ENCODE measurements at places on chromosomes 1 and 21. TPM values are rescaled to one million over a fixed set of nuclear protein-coding genes. Genes with fewer than 3 reads are reported as not detected.

DNA sequence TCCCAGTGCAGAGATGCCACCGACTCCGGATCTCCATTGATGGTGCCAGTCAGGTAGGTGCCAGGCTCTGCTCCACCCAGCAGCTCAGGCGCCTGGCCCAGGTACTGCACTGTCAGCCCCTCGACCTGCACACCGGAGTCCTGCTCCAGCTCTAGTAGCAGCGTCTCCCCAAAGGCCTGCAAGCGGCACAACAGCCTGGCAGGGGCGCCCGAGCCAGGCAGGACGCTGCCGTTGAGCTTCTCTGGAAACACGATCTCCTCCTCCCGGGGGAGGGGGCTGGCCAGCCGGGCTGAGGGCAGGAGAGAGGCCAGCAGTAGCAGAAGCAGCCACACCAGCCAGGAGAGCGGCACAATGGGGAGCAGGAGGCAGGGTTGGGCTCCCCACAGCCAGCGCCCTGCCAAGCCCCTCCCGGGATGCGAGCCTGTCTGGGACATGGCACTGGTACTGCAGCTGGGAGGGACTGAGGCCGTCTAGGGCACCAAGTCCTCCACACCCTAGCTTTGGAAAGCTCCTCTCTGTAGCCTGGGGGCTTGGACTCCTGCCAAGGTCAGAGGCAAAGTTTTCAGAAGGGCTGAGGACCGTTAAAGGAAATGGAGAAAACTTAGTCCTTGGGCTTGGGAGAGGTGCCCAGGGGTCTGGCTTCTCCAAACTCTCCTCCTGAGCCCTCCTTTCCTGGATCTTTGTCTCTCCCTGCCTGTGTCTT, 509 bp downstream of the ADAMTS4 start:
- no peaks in the 10 kb centered on the region for H3K27me3 ChIP-seq
- no peak for DNase-seq
- no peak overlapping the region for H3K27ac ChIP-seq

DNA sequence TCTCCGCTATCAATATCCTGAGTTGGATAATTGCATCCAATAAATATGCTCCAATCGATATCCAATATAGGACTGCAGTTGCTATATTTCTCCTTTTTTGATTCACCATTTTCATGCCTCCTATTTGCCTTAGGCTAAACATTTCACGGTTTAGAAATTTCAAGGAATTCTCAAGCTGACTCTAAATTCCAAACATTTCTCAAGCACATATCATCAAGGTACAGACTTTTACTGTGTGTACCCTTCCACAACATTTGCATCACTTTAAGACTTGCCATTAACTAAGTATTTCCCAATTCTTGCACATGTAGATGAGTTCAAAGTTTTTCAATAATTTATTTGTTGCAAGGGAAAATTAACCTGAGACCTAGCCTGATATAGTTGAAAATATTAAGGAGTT, 795.2 kb upstream of the TMPRSS15 start:
- H3K36me3 ChIP-seq, result 0 out of 2 replicates have a peak, but pooled peaks cover 3% of the 10 kb centered on the region
- no peak overlapping the region for H3K27ac ChIP-seq
- DNase-seq, result no peak
- H3K4me1 ChIP-seq, result no peaks in the 10 kb centered on the region

DNA sequence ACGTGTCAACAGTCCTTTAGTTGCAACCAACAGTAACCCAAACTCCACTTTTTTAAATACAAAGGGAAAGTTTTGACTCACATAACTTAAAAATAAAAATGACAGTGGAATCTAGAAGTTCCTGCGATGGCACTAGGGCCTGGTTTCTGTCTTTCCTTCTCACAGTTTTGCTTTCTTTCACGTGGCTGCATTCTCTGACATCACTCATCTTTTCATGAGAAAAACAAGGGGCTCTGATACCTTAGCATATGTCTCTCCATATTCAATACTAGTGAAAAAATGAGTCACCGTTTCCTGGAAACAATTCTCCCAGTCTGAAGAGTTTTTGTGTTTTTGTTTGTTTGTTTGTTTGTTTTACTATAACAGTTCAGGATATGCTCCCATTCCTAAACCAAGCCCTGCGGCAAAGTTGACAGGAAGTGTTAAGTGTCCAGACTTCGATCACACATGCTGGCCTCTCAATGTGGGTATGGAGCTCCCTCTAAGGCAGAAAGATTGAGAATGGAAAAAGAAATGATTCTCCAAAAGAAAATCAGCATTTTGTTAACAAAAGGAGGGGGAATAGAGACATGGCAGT, 483.3 kb downstream of the TTLL7 start:
- H3K4me3 ChIP-seq, result no peak overlapping the region
- no peaks in the 10 kb centered on the region for H3K36me3 ChIP-seq

GRCh38 chr1:53367503-53368313, 39.8 kb upstream of the LRP8 start:
- H3K4me1 ChIP-seq, result no peaks in the 10 kb centered on the region
- H3K36me3 ChIP-seq, result no peaks in the 10 kb centered on the region
- H3K27ac ChIP-seq, result no peak overlapping the region
- DNase-seq, result peak; percentile 37
- no peak overlapping the region for H3K4me3 ChIP-seq
- no peaks in the 10 kb centered on the region for H3K27me3 ChIP-seq

GRCh38 chr1:70720109-70720508, 309.0 kb downstream of the CTH start:
- no peak for DNase-seq
- H3K27me3 ChIP-seq, result no peaks in the 10 kb centered on the region
- H3K27ac ChIP-seq, result no peak overlapping the region
- H3K36me3 ChIP-seq, result no peaks in the 10 kb centered on the region

- H3K4me1 ChIP-seq, result peaks cover 10% of the 10 kb centered on the region
- H3K27ac ChIP-seq, result no peak overlapping the region
- H3K36me3 ChIP-seq, result no peaks in the 10 kb centered on the region
- H3K27me3 ChIP-seq, result no peaks in the 10 kb centered on the region
- H3K4me3 ChIP-seq, result no peak overlapping the region
- no peak for DNase-seq
Observed at GRCh38 chr1:85240643-85241042, 18.8 kb downstream of the C1orf52 start.

GRCh38 chr21:37744551-37744950, 171.7 kb downstream of the KCNJ6 start:
- H3K4me1 ChIP-seq, result no peaks in the 10 kb centered on the region
- no peak overlapping the region for H3K27ac ChIP-seq
- H3K27me3 ChIP-seq, result peaks cover 11% of the 10 kb centered on the region
- no peaks in the 10 kb centered on the region for H3K36me3 ChIP-seq

DNA sequence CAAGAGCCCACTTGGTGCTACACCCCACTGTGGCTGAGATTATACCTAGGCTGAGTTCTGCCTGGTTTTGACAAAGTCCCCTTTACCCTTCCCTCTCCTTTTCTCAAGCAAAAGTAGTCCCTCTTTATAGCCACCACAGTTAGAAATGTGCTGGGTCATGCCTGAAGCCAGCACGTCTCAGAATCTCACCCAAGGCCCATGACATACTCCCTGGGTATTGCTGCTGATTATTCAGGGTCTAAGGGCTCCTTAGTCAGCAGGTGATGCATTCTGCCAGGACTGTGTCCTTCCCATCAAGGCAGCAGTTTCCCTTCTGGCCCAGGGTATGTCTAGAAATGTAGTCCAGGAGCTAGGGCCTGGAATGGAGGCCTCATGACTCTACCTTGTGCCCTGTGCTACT, 67.3 kb upstream of the COX20 start:
- no peaks in the 10 kb centered on the region for H3K27me3 ChIP-seq
- DNase-seq, result no peak
- no peaks in the 10 kb centered on the region for H3K4me1 ChIP-seq
- no peak overlapping the region for H3K4me3 ChIP-seq

DNA sequence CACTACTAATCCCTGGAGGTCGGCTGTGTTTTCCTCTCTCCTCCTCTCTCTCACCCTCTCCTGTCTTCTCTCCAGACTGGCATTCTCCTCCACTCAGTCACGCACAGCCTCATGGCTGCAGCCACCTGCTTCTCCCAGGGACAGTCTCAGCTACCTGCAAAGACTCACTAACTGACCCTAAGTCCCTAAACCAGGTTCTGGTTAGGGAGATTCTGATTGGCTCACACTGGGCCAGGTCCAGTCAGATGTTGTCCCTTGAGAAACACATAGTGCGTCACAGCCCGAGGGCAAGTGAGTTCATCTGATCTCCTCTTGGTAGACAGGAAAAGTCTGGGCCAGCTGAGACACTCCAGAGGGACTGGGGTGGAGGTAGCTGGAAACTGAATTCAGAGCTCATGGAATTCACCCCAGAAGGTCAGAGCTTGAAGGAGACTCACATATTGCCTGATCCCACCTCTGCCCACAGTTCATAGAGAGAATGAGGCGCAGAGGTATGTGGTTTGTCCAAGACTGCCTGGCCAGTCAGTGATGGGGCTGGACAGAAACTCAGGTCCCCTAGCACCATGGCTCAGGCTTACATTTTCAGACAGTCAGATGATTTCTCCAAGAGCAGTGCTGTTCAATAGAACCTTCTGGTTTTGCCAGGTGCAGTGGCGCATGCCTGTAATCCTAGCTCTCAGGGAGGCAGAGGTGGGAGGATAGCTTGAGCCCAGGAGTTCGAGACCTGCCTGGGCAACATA, 40.4 kb upstream of the RPL11 start:
- no peaks in the 10 kb centered on the region for H3K4me1 ChIP-seq
- H3K4me3 ChIP-seq, result no peak overlapping the region
- no peak overlapping the region for H3K27ac ChIP-seq
- H3K27me3 ChIP-seq, result peaks cover 11% of the 10 kb centered on the region
- no peak for DNase-seq
- H3K36me3 ChIP-seq, result no peaks in the 10 kb centered on the region

GRCh38 chr21:45359451-45360217, 45.3 kb upstream of the COL18A1 start:
- H3K36me3 ChIP-seq, result no peaks in the 10 kb centered on the region
- H3K4me3 ChIP-seq, result no peak overlapping the region
- DNase-seq, result no peak
- H3K27ac ChIP-seq, result no peak overlapping the region

- DNase-seq, result no peak
- H3K36me3 ChIP-seq, result no peaks in the 10 kb centered on the region
- no peak overlapping the region for H3K27ac ChIP-seq
- no peak overlapping the region for H3K4me3 ChIP-seq
- peaks cover 23% of the 10 kb centered on the region for H3K4me1 ChIP-seq
Observed at GRCh38 chr1:8219530-8219929, 98.4 kb upstream of the SLC45A1 start.

GRCh38 chr1:206679738-206680211, 4.9 kb upstream of the MAPKAPK2 start:
- no peak for DNase-seq
- no peaks in the 10 kb centered on the region for H3K27me3 ChIP-seq
- peaks cover 13% of the 10 kb centered on the region for H3K4me1 ChIP-seq
- H3K4me3 ChIP-seq, result no peak overlapping the region
- no peak overlapping the region for H3K27ac ChIP-seq

- no peak overlapping the region for H3K4me3 ChIP-seq
- no peaks in the 10 kb centered on the region for H3K27me3 ChIP-seq
- DNase-seq, result no peak
- peaks cover 37% of the 10 kb centered on the region for H3K4me1 ChIP-seq
Observed at GRCh38 chr1:31668303-31668883, 23.7 kb upstream of the PEF1 start.

- DNase-seq, result no peak
- H3K4me1 ChIP-seq, result no peaks in the 10 kb centered on the region
- H3K27ac ChIP-seq, result no peak overlapping the region
- H3K36me3 ChIP-seq, result no peaks in the 10 kb centered on the region
Observed at GRCh38 chr1:220339581-220339980, 67.3 kb upstream of the RAB3GAP2 start.

- H3K4me3 ChIP-seq, result no peak overlapping the region
- H3K27ac ChIP-seq, result no peak overlapping the region
- H3K4me1 ChIP-seq, result no peaks in the 10 kb centered on the region
- DNase-seq, result no peak
- 0 out of 2 replicates have a peak, but pooled peaks cover 5% of the 10 kb centered on the region for H3K27me3 ChIP-seq
Observed at GRCh38 chr1:246809473-246809872, 85.3 kb downstream of the SCCPDH start.

DNA sequence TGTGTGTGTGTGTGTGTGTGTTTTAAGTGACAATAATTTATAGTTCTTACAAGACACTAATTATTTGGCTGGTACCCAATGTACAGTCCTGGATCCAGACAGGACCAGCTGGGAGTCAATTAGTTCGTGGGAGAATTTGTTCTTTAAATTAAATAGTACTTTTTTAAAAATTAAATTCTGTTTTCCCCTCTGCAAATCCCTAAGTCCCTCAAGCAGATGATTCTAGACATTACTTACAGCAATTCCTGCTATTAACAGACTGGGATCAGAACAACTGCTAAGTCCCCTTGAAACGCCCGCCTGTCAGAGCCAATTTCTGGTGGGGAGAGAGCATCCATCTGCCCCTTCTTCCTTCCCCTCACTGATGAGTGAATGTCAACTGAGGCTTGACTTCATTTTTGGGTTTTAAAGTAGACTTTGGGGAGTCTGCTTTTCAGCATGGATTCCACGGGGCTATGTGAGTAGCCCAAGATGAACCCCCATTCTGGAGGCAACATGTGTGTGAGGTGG, 83.9 kb downstream of the SMYD2 start:
- H3K4me3 ChIP-seq, result no peak overlapping the region
- H3K4me1 ChIP-seq, result no peaks in the 10 kb centered on the region
- H3K27me3 ChIP-seq, result no peaks in the 10 kb centered on the region
- DNase-seq, result no peak
- H3K27ac ChIP-seq, result no peak overlapping the region
- peaks cover 84% of the 10 kb centered on the region for H3K36me3 ChIP-seq

GRCh38 chr1:29636936-29637335, 400.6 kb downstream of the PTPRU start:
- H3K4me1 ChIP-seq, result peaks cover 14% of the 10 kb centered on the region
- no peak overlapping the region for H3K27ac ChIP-seq
- no peaks in the 10 kb centered on the region for H3K36me3 ChIP-seq
- DNase-seq, result peak; percentile 6
- no peak overlapping the region for H3K4me3 ChIP-seq
- no peaks in the 10 kb centered on the region for H3K27me3 ChIP-seq

- no peak overlapping the region for H3K27ac ChIP-seq
- no peak overlapping the region for H3K4me3 ChIP-seq
- no peak for DNase-seq
Observed at GRCh38 chr1:96746440-96747420, 25.1 kb downstream of the PTBP2 start.

DNA sequence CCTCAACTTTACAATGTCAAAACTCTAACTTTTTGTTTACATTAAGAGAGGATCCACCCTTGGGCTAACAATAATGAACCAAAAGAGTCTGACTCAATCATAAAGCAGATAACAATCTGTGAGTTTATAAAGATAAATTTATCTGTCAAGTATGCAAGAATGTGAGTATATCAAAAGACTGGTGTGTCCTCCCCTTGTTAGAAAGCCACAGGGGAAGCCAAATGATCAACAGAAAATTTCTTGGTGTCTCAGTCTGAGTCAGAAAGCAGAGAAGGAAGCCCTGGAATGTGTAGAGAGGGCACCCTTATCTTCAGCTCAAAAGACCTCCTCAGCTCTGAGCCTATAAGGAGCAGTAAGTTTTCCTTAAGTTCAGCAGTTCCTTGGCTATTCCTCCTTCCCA, 13.9 kb upstream of the PDIK1L start:
- peak; percentile 79 for DNase-seq
- H3K27ac ChIP-seq, result no peak overlapping the region
- peaks cover 29% of the 10 kb centered on the region for H3K4me1 ChIP-seq
- H3K27me3 ChIP-seq, result peaks cover 12% of the 10 kb centered on the region

The FMO4 gene
- 2.8 TPM for total RNA-seq

The CFAP45 gene
- total RNA-seq, result not detected

The CORT gene
- not detected for total RNA-seq

The C8B gene
- total RNA-seq, result not detected

The OR14I1 gene
- not detected for total RNA-seq

The DIRAS3 gene
- 1.1 TPM for total RNA-seq

The TNFRSF18 gene
- total RNA-seq, result not detected

The LRRN2 gene
- total RNA-seq, result not detected

The OLFM3 gene
- not detected for total RNA-seq

The BCAS2 gene
- 79.5 TPM for total RNA-seq

The PGLYRP3 gene
- not detected for total RNA-seq

The B3GALT2 gene
- total RNA-seq, result 1.8 TPM

The HLCS gene
- total RNA-seq, result 12.7 TPM

The TRIM17 gene
- not detected for total RNA-seq

The MROH9 gene
- total RNA-seq, result not detected

The JAK1 gene
- 99.7 TPM for total RNA-seq

The SLC1A7 gene
- 4.5 TPM for total RNA-seq
